ENCODE measurements at places on chromosomes 1 and 21.

DNA sequence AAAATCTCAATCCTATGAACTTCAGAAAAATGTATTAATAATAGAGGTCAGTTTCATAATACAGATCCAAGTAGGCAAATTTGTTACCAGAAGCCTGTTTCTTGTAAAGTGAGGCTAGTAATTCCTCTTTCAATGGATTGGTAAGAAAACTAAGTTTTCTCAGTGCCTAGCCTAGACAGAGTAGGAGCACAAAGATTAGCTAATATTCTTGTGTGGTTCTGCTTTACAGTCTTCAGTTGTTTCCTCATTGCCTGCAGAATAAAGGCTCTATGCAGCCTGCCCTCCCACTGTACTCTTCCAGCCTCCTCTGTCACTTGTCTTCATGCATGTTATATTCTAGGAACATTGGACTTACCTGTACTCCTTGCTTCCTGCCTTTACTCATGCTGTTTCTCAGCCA, 2.4 kb upstream of the PPP1R15B start:
- no peak for DNase-seq

- DNase-seq: no peak
These were observed 47.8 kb downstream of the SKI start for GRCh38 chr1:2275796-2276536.

GRCh38 chr1:165395478-165395877, 39.0 kb upstream of the LMX1A start:
- no peak for DNase-seq

GRCh38 chr1:25872713-25873112, 2.8 kb downstream of the PAQR7 start:
- DNase-seq: no peak

DNA sequence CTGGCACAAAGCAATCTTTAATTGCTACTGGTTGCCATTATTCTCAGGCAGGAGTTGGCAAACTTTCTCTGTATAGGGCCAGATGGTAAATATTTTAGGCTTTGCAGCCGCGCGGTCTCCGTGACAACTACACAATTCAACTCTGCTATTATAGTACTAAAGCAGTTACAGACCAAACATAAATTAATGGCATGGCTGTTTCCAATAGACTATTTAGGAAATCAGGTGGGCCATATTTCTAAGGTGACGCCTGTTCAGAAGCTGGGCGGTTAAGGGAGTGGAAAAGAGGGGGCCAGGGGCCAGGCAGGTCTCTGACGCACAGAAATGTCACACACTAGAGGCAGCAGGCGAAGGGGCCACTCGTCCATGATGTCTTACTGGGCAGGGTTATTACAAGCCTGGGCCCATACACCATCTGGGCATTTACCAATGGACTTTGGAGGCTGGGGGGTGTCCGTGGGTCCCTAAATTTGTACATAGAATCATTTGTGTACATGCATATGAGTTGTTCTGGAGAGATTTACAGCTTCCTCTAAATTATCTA, 80.1 kb downstream of the STUM start:
- no peak for DNase-seq

DNA sequence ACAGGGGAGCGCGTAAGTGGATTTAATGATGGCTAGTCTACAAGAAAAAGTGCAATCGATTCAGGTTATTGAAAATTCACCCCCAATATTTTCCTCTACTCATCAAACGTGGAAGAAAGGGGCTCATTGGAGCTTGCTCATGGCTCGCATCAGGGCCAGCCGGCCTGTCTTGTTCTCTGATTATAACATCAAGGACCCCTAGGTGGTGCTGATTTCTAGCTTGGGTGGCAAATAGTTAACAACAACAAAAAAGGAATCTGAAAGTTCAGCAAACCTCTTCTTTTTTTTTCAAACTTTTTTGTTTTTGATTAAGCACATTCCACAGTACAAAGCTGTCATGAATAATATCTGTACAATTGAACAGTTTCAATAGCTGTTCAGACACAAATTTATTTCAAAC, 35.8 kb upstream of the SOD1 start:
- DNase-seq: no peak

- no peak for DNase-seq
These were observed 61.4 kb downstream of the OLFML2B start for GRCh38 chr1:161962091-161962887.

DNA sequence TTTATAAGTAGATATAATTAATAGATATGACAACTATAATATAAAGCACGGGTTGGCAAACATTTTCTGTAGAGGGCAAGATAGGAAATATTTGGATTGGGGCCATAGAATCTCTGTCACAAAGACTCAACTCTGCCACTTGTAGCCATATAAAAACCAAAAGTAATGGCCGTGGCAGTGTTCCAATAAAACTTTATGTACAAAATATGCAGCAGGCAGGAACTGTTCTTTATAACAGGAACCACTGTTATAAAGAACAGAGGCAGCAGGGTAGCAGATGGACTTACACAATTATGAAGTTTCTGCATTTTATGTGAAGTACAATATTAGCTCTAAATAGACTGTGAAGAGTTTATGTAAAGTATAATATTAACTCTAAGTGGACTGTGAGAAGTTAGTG, 16.9 kb upstream of the QSOX1 start:
- no peak for DNase-seq

GRCh38 chr1:157844089-157844830, 2.7 kb upstream of the CD5L start:
- DNase-seq: no peak
